ENCODE measurements at places on chromosomes 11 and 22.

GRCh38 chr11:118980191-118980881, 8.8 kb downstream of the FOXR1 start:
- no peak overlapping the region for H3K27ac ChIP-seq
- peak; percentile 49 for DNase-seq
- no peaks in the 10 kb centered on the region for H3K27me3 ChIP-seq
- H3K4me1 ChIP-seq: no peaks in the 10 kb centered on the region
- peak overlapping the region; percentile 18 for H3K4me3 ChIP-seq
- H3K36me3 ChIP-seq: no peaks in the 10 kb centered on the region

DNA sequence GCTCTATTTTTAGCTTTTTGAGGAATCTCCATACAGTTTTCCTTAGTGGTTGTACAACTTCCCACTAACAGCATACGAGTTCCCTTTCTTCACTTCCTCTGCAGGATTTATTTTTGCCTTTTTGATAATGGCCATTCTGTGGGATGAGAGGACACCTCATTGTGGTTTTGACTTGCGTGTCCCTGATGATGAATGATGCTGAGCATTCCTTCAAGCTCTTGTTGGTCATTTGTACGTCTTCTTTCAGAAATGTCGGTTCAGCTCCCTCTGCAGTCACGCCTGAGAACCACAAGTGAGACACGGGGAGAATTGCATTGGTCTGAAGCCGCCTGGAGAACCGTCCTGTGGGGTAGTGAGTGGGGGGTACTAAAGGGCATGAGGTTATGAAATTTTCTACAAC, 2.0 kb upstream of the KRTAP5-10 start:
- no peaks in the 10 kb centered on the region for H3K36me3 ChIP-seq
- H3K27ac ChIP-seq: no peak overlapping the region
- no peak for DNase-seq
- no peak overlapping the region for H3K4me3 ChIP-seq
- no peaks in the 10 kb centered on the region for H3K4me1 ChIP-seq
- peaks cover 3% of the 10 kb centered on the region for H3K27me3 ChIP-seq

- no peaks in the 10 kb centered on the region for H3K4me1 ChIP-seq
- no peaks in the 10 kb centered on the region for H3K36me3 ChIP-seq
- DNase-seq: no peak
- no peak overlapping the region for H3K27ac ChIP-seq
- no peaks in the 10 kb centered on the region for H3K27me3 ChIP-seq
- no peak overlapping the region for H3K4me3 ChIP-seq
These were observed 109.7 kb downstream of the HIPK3 start for GRCh38 chr11:33366918-33367317.

GRCh38 chr11:111231836-111232235, 13.7 kb upstream of the POU2AF2 start:
- H3K4me3 ChIP-seq: no peak overlapping the region
- H3K36me3 ChIP-seq: no peaks in the 10 kb centered on the region
- H3K4me1 ChIP-seq: no peaks in the 10 kb centered on the region
- DNase-seq: no peak

DNA sequence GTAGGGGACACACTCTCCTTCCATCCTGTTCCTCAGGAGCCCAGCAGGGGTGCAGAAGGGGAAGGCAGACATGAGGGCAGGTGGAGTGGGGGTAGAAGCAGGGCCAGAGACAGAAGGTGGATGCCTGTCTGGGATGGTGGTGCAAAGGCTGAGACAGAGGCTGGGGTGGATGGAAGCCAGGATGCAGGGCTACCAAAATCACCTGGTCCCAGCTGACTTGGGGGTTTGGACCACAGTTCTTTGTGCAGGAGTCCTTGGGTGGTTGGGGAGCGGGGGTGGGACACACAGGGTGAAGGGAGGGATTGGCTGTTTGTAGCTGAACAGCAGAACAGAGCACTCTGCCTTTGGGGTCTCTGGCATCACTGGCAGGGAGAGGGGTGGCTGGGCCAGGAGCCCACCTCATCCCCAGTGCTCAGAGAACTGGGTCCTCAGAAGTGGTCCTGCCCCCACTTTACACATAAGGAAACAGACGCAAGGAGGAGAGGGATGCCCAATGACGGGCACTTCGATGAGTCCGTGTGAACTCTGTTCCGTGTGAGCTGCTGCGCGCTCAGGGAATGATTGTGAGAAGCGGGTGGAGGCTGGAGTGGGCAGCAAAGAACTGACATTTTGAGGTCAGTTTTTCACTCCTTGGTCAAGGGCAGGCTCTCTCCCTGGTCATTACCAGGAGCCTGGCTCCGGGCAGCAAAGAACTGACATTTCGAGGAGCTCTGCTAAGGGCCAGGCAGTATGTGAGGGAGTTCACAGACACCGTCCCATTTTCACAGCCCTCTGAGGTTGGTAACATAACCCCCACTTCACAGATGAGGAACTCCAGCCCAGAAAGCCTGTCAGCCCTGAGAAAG, 1.9 kb downstream of the TAGLN start:
- no peaks in the 10 kb centered on the region for H3K27me3 ChIP-seq
- no peak for DNase-seq
- peak overlapping the region; percentile 58 for H3K4me3 ChIP-seq
- H3K27ac ChIP-seq: peak overlapping the region; percentile 56
- H3K4me1 ChIP-seq: no peaks in the 10 kb centered on the region
- H3K36me3 ChIP-seq: no peaks in the 10 kb centered on the region

DNA sequence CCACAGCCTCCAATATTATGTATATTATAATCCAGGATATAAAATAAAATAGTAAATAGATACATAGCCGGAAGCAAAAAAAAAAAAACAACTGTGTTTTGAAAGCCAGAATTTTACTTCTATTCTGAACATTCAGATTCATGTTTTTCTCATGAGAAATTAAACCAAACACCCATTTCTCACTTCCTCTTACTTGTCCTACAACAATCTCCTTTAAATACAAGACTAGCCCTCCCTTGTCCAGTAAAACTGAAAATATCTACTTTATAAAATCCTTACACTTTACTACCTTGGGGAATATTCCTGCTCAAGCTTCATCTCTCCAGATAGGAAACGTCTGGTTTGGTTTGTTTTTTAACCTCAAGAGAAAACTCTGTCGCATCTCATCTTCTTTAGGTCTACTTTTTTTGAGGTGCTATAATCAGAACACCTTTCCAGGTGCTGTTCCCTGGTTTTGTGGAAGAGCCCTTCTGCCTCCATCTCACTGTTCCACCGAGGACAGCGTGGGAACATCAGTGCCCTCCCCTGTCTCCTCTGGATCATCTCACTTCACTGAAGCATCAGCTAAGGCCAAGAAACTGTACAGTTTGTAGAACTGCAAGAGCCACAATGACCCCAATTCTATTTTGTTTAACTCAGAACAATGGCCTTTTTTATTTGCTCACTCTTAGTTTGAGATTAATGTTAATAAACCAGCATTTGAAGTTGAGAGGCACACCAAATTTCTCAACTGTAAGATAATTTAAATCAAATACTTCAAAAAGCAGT, 82.0 kb upstream of the ARHGAP32 start:
- no peaks in the 10 kb centered on the region for H3K36me3 ChIP-seq
- no peak overlapping the region for H3K27ac ChIP-seq
- peaks cover 11% of the 10 kb centered on the region for H3K4me1 ChIP-seq
- DNase-seq: no peak
- no peak overlapping the region for H3K4me3 ChIP-seq

DNA sequence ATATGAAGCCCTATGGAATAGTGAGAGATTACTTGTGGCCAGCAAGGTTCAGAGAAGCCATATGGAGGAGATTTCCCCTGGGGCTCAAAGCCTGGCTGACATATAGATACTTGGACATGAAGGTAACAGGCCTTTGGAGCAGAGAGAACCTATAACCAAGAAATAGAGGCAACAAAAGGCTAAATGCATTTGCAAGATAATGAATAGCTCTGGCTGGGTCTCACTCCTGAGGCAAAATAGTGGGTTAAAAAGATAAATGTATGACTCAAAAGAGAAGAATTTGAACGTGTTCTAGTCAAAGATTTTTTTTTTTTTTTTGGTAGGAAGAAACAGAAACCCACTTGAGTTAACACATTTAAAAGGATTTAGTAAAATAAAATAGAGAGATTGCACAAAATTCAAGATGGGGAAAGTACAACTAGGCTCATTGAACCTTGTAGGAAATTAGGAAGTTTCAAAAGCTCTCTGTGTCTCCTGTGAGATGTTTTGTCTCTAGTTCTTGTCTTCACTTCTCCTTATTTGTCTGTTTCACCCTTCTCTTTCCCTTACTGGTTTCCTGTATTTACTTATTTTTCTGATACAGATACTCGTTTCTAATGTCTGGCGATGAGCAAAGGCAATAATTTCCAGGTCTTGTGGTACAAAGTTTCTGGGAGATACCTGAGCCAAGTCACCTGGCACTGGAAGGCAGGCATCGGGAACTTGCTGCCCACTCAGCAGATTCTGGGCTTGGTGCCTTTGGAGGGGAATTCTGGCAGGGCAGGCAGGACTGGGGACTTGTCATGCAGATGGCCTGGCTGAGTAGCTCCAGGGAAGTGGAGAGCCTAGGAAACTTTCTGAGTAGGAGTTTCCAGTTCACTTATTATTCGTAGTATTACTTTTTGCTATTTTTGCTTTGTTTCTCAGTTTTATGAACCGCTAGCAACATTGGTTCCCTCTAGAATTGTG, 49.2 kb upstream of the SESN3 start:
- no peaks in the 10 kb centered on the region for H3K36me3 ChIP-seq
- no peak overlapping the region for H3K4me3 ChIP-seq
- no peaks in the 10 kb centered on the region for H3K4me1 ChIP-seq
- H3K27me3 ChIP-seq: no peaks in the 10 kb centered on the region

GRCh38 chr11:655036-655726, 18.1 kb downstream of the DRD4 start:
- DNase-seq: no peak
- H3K27me3 ChIP-seq: no peaks in the 10 kb centered on the region
- no peaks in the 10 kb centered on the region for H3K4me1 ChIP-seq
- H3K27ac ChIP-seq: no peak overlapping the region
- H3K36me3 ChIP-seq: no peaks in the 10 kb centered on the region

GRCh38 chr22:41123151-41123550, 30.8 kb downstream of the EP300 start:
- H3K36me3 ChIP-seq: peaks cover 2% of the 10 kb centered on the region
- no peak for DNase-seq
- no peak overlapping the region for H3K27ac ChIP-seq
- H3K4me3 ChIP-seq: no peak overlapping the region

Data from psoas muscle (tissue), 8 donors.